ENCODE measurements at places on chromosomes 3 and 15.

GRCh38 chr15:96342406-96343112 is 12.1 kb downstream of the NR2F2 start:
- H3K36me3 ChIP-seq: no peaks in the 10 kb centered on the region
- no peak overlapping the region for H3K27ac ChIP-seq
- H3K27me3 ChIP-seq: peaks cover 11% of the 10 kb centered on the region
- no peak overlapping the region for H3K4me3 ChIP-seq
- 0 out of 2 replicates have a peak, but pooled peaks cover 7% of the 10 kb centered on the region for H3K4me1 ChIP-seq

DNA sequence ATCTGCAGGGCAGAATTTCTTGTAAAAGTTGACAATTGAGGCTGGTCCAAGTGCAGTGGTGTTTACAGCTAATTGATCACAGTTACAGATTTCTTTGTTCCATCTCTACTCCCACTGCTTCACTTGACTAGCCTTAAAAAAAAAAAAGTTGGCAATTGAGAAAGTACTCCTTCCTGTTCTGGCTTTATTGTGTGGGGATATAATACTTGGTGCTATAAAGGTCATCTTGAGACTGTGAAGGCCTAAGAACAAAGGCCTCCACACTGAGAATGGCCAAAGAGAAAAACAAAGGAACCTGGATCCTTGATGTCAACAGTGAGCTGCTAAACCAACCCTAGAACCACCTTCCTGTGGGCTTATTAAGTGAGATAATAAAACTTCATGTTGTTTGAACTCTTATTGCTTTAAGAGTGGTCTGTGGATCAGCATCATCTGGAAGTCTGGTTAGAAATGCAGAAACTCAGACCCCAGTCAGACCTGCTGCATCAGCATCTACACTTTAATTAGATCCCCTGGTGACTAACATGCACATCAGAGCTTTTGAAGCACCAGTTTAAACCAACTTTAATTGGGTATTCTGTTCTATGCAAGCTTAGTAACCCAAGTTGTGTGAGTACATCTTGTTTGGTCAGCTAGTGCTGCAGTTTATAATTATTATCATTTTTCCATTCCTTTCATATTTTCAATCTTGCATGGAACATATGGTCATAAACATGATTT is 55.2 kb downstream of the TMOD3 start:
- H3K4me3 ChIP-seq: no peak overlapping the region
- no peak overlapping the region for H3K27ac ChIP-seq
- DNase-seq: no peak
- H3K36me3 ChIP-seq: peaks cover 16% of the 10 kb centered on the region
- peaks cover 37% of the 10 kb centered on the region for H3K4me1 ChIP-seq

GRCh38 chr15:38551720-38552648 is 12.6 kb downstream of the RASGRP1 start:
- H3K4me1 ChIP-seq: peaks cover 3% of the 10 kb centered on the region
- H3K27me3 ChIP-seq: no peaks in the 10 kb centered on the region
- H3K36me3 ChIP-seq: no peaks in the 10 kb centered on the region
- DNase-seq: no peak

- no peaks in the 10 kb centered on the region for H3K4me1 ChIP-seq
- no peaks in the 10 kb centered on the region for H3K36me3 ChIP-seq
- no peak overlapping the region for H3K4me3 ChIP-seq
- no peak for DNase-seq
- no peak overlapping the region for H3K27ac ChIP-seq
Observed at GRCh38 chr15:57582090-57582489, 9.6 kb upstream of the MYZAP start.
